Smooth muscle cell of the brain vasculature (primary cell): ENCODE measurements at places on chromosomes 2 and 18.

- no peak for DNase-seq
Observed at GRCh38 chr18:48460929-48461583, 51.9 kb upstream of the ZBTB7C start.

DNA sequence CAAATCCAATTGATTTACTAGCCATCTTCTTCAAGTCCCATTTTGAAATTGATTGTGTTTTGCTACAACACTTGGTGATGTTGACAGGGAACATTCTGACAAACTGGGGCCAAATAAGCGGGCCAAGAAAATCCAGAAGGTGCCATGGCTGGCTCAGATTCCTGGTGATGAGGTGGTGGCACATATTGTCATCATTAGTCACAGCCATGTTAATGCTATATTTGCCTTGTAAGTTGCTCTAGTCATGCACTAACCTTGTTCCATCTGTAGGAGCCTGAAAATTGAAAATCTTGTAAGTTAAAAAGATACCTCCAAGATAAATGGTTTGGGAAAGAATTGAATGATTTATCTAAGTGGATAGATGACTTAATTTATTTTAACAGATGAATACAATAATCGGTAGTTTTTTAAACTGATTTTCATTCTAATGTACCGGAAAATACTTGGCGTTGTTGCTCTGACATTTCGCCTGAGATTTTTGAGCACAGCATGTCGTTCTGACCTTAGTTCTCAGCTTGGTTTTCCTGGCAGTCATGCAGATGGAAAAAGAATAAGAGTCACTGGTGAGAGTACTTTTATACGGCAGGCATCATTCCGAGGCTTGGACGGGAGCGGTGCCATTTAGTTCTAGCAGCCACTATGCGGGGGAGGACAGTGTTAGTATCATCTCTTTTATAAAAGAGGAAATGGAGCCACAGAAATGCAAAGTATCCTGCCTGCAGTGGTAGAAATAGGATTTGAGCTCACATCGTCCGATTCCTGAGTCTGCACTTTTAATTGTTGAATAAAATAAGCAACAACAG is 133.9 kb downstream of the ZNF532 start:
- DNase-seq, result no peak

DNA sequence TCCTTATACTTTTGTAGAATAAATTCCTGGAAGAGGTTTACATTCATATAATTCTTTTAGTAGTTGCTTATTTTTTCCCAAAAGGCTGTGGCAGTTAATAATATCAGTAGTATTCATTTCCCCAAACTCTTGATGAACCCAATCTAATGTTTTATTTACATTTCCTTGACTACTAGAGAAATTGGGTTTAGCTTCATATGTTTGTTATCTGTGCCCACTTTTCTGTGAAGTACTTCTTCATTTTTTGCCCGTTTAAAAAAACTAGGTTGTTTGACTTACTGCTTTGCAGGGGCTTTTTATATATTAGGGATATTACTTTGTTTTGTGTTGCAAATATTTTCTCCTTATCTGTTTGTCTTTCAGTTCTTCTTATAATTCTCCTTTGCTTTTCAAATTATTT is 17.2 kb downstream of the RALB start:
- no peak for DNase-seq

GRCh38 chr18:44954257-44954656 is 273.6 kb downstream of the SETBP1 start:
- DNase-seq, result no peak

DNA sequence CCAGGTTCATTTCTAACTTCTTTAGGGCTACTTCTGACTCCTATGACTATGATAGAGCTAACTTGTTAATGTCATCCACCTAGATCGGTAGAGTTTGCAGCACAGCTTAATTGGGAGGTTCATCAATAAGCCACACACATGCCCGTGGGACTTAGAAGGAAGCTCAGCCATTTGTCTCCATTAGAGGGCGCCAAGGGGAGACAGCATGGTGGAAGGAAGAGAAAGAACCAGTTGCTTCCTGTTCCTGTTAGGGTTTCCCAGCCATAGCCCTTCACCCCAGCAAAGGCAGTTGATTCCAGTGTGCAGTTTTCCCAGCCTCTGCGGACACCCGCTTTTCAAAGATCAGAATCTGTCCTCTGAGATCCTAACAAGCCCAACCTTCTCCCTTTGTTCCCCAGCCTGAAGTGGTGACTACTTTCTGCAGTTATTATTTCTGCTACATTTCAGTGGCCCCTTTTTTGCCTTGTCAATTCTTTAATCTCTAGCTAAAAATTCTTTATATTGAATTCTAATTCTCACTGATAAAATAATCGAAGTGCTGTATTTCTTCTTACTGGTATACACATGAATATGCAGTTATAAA is 30.3 kb downstream of the MAIP1 start:
- DNase-seq, result peak; percentile 33

DNA sequence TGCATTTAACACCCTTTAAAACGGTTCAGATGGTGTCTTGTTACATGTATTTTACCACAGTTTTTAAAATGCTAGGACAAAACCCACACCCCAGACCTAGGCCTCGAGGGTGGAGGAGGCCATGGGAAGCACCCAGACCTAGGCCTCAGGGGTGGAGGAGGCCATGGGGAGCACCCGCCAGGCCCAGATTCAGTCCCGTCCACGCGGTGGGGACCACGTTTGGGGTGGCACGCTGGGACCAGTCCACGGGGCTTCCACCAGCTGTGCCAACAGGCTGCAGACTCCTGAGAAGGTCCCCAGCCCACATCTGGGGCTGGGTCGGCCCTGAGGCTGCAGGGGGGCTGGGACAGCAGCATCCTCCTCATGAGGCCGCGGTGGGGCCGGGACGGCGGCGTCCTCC is 63.4 kb downstream of the SLC66A2 start:
- no peak for DNase-seq

- no peak for DNase-seq
Observed at GRCh38 chr2:159639071-159639470, 22.7 kb upstream of the BAZ2B start.

- DNase-seq, result peak; percentile 9
Observed at GRCh38 chr2:240021488-240022104, 3.5 kb downstream of the NDUFA10 start.

GRCh38 chr2:33704406-33704855 is 105.3 kb upstream of the FAM98A start:
- no peak for DNase-seq

- DNase-seq, result no peak
Observed at GRCh38 chr18:51639541-51639940, 442.1 kb upstream of the MEX3C start.

DNA sequence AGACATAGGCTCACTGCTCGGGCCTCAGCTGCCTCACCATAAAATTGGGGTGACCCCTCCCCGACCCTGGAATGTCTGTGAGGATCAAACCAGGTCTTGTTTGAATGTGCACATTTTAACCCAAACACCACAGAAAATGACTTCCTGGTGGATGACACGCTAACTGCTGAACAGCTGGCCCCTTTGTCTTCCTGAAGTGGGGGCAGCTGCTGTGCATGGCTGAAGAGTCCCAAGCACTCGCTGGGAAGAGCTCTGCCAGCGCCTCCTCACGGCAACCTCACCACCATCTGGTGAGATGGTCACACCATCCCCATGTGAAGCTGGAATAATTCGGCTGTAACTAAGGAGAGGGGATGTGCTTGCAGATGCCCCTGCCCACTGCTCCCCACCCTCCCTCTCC is 34.0 kb downstream of the AQP12A start:
- DNase-seq, result no peak

GRCh38 chr18:3605954-3606443 is 156.0 kb downstream of the TGIF1 start:
- DNase-seq, result no peak

DNA sequence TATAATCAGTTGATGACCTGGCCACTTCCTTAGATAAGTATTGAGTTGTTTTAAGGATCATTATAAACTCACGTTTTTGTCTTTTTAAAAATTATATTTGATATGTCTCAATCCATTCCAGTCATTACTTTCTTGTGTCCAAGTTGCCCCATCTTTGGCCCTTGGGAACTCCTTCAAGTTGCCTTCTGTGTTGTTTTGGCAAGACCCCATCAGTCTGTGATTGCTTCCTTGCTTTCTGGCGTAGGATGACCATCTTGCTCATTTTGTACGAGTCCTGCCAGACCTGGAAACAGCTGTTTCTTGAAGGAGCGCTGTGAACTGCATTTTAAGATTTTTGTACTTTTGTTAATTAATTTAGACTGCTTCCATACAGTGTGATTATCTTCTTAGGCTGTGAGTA is 68.9 kb upstream of the ITM2C start:
- no peak for DNase-seq

DNA sequence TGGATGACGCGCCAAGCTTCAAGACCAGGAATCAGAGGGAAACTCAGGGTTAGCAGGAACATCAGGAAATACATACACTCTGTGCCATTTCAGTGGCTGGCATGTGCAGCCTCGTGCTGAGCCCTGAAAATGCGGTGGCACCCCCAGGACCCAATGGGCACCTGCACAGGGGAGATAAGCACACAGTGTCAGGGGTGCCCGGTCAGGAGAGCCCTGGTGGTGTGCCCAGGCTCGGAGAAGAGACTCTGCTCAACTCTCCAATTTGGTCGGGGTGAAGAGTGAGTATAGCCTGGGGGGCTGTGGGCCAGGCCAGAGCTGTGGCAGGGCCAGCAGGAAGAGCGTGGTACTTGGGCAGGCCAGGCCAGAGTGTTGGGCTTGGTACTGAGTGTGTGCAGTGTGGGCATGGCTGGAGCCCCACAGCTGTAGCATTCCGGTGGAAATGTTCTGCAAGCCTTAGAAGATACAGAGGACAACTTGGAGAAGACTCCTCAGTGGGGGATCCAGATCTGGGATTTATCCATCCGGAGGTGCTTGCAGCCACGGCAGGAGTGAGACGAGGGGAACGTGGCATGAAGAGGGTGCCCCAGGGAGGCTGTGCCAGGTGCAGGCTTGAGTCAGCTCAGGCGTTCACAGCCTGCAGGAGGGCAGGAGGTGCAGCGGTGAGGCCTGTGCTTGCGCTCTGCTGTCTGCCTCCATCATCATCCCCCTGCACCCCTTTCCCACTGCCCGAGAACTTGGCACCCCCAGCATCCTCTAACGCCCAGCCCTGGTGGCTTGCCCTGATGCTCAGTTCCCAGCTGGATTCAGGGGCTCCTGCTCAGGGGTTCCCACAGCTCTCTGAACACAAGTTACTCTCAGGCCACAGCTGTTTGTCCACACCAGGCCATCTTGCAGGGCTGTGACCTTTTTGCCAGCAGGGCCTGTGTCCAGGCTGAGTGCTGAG is 451.7 kb upstream of the HS6ST1 start:
- no peak for DNase-seq

DNA sequence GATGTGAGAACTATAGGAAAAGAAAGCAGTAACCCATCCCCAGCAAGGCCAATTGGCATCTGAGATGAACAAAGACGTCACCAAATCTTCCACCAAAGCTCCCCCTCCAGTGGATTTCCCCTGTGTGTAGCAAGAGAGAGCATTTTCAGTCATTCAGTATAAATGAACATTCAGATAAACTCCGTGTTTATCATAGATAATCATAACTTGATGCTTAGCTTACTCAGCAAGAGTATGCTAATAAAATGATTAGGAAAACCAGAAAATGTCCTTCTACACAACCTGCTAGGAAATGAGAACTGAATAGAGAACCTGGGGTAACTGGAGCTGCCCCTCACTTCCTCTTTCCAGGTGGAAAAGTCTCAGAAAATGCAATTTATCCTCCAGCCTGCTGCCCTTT is 198.0 kb upstream of the CCDC150 start:
- no peak for DNase-seq

DNA sequence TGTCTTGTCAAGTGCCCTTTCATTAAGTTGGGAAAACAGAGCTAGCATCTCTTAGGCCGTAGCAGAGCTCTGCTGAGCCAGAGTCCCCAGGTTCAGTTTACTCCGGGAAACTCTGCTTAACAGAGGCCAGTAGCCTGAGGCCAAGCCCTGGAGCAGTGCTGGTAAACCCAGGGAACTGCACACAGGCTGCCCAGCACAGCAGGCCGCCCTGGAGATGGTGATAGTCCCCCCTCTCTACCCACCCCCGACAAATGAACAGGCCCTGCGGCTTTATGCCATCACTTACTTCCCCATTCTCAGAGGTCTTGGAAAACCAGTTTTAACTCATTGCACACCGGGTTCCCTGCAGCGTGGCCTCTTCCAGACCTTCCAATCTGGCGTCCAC is 3.5 kb downstream of the CNNM4 start:
- DNase-seq, result no peak

GRCh38 chr2:238938003-238938400 is 90.1 kb downstream of the TWIST2 start:
- no peak for DNase-seq

DNA sequence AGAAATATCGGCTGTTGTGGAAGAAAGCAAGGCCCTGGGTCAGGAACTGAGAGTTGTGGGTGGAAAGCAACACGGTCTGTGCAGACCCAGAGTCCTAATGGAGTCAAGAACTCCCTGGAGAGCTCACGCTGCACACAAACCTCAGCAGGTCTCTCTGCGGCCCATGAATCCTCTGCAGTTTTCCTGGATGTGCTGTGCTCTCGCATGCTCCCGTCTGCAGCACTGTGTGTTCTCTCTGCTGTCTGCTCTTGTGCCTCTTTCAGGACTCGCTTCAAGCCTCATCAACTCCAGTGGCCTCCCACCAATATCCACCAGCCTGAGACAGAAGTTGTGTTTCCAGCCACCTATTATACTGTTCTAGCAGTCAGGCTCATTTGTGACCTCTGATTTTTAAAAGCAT is 24.3 kb downstream of the RNU4ATAC start:
- no peak for DNase-seq
